ENCODE measurements at places on chromosomes 1 and 21.

DNA sequence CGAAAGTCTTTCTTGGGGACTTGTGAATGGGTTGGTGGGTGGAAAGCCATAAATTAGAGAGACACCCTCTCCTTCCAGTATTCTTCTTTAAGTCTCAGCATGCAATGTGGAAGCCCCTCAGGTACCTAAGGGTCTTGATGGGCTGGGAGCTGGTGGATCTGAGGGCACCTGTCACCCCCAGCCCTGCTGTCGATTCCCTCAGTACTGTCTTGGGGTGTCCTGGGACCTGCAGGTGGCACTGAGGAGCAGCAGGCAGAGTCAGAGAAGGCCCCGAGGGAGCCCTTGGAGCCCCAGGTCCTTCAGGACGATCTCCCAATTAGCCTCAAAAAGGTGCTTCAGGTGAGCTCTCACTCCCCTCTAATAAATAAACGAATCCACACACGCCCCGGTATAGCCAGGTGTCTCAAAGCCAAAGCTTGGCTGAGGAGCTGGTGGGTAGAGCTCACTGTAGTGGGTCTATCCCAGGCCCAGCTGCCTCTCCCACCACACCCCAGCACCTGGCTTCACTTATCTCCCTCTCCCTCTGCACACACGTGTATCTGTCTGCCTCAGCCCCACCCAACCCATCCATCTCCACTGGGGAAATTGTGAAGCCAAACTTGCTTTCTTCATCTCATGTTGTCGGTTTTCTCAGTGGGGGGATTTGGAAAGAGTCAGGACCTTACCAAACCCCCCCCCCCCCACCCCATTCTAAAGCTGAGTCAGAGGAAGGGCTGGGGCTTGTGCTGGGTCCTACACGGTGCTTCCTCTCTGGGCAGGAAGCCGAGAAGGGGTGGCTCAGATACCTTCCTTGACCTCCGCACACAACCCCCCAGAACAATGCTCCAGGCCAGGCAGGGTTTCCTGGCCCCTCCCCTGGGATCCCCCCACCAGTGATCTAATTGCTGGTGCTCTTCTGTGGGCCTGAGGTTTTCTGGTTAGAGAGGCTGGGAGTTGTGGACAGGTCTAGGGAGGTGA lies 1.6 kb downstream of the ADAM15 start:
- no peak for DNase-seq

DNA sequence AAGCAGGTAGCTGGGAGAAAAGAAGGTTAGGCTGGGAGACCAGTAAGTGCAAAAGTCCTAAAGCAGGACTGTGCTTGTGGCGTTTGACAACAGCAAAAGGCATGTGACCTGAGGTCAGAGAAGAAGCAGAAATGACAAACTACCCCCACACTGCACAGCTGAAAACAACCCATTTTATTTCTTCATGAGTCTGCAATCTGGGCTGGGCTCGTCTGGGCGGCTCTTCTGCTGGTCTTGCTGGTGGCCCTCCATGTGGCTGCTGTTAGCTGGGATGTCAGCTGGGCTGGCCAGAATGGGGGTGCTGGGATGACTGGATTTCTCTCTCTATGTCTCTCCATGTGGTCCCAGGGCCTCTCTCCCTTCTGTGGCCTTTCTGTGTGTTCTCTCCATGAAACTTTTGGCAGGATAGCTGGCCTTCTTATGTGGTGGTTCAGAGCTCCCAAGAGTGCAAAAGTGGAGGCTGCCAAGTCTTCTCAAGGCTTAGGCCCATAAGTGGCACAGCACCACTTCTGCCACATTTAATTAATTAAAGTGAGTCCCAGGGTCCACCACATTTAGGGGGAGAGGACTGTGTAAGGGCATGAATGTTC lies 128.6 kb downstream of the RIPK4 start:
- no peak for DNase-seq

- DNase-seq, result no peak
Observed at GRCh38 chr21:34668803-34669148, at the start of gene CLIC6. TSS of gene CLIC6 (plus strand) at chr21:34668994. CDS start at chr21:34669389, 395 bp downstream.

- DNase-seq, result no peak
Observed at GRCh38 chr1:189431447-189431846, 1046.2 kb downstream of the BRINP3 start.

GRCh38 chr1:53174971-53175913 lies 21.4 kb upstream of the CPT2 start:
- no peak for DNase-seq

DNA sequence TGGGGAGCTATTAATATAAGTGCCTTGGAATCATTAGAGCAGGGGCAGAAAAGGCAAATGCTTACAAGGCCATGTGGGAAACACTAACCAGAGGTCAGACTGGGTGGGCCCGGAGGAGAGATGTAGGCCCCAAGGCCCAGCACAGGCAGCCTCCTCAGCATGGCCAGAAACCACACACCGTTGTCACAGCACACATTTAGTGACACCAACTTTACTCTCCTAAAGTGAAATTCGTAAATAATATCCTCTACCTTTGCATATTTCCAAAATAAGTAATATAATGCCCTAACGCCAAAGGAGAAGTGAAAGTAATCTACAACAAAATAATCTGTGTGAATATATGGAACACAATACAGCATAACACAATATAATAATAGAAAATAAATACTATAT lies 62.6 kb downstream of the KIF21B start:
- peak; percentile 15 for DNase-seq

DNA sequence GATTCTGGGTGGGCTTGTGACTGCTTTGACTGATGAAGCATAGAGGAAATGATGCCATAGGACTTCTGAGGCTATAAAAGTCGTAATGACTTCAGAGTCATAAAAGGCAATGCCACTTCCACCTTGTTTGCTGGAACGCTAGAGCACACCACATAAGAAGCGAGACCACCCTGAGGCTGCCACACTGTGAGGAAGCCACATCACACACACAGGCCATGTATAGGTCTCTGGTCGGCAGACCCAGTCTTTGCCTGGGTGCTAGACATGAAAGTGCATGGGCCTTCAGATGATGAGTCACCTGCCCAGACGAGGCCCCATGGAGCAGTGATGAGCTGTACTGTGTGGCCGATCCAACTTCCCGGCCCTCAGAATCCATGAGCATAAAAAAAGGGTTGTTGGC lies 14.2 kb upstream of the KANK4 start:
- DNase-seq, result no peak

Data from D341Med (cell line).